NCI-H1092 (cell line): ENCODE measurements at places on chromosomes 2 and 18.

- DNase-seq, result no peak
Measured at GRCh38 chr2:64625299-64626145, 28.2 kb downstream of the SERTAD2 start.

GRCh38 chr2:169729274-169729605, 4.4 kb upstream of the KLHL23 start:
- DNase-seq, result no peak

GRCh38 chr18:72871091-72871490, 3.3 kb upstream of the NETO1 start:
- DNase-seq, result no peak

GRCh38 chr2:120820263-120820952, 84.7 kb downstream of the GLI2 start:
- DNase-seq, result no peak

- no peak for DNase-seq
Measured at GRCh38 chr18:37612524-37613252, 47.1 kb upstream of the CELF4 start.

DNA sequence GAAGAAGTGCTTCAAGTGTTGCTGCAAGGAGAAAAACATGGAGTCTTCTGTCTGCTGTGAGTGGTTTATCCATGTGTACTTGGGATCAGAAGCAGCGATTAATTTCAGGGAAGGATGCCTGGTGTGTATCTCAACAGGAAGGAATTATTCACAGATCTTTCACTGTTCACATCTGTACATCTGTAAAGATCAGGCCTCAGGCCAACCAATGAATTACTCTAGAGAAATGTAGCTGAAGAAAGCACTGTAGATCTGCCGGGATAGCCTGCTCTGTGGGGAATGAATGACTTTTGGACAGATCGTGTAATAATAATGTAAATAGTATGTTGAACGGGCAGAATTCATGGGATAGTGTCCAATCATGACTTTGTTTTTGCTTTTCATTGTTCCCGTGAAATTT, 54.0 kb upstream of the SPP2 start:
- DNase-seq, result no peak

- DNase-seq, result no peak
Measured at GRCh38 chr2:191910518-191910917, 63.6 kb upstream of the CAVIN2 start.

DNA sequence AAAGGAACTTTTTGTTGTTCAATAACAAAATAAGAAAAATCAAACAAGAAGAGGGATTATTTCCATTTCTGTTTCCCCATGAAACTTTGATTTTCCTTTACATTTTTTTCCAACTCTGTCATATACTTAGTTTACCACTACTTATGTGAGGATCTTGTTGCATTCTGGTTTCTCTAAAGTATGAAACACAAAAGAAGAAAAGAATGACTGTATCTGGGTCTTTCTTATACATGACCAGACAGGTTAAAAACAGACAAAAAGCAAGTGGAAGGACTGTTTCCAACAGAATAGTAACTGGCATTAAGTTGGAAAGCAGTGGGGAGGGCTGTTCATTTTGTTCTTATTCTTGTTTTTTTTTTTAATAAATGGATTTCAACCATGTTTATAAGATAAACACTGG, 1207.8 kb upstream of the FAM98A start:
- no peak for DNase-seq

- DNase-seq, result no peak
Measured at GRCh38 chr2:200411831-200412230, 98.0 kb downstream of the KCTD18 start.

DNA sequence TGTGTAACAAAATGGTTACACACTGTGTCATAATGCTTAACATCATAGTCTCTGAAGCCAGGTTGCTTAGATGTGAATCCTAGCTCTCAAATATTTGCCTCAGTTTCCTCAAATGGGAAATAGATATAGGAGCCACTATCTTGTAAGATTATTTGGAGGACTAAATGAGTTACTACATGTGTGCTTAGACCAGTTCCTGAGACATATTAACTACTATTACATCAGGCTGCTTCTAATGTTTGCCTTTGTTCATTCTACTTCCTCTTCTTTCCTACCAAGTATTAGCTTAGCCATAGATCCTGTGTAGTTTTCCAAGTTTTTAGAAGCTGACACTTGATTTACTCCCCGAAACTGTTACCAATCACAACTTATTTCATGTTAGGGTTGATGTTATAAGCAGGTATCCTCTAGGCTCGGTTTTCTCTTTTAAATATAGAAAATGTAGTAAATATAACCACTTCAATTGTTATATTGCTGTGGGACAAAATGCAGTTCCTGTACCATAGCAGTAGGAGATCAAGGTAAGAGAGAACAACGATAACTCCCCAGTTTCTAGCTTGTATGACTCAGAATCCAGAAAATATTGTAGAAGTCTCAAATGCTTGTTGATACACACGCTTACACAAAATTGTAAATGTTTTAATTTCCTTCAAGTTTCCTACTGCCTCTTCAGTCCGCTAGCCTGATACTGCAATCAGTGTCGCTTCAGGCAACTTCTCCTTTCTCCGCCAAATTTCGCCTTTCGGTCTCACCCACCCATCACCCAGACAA, 751 bp upstream of the DNAJC10 start:
- DNase-seq, result no peak

DNA sequence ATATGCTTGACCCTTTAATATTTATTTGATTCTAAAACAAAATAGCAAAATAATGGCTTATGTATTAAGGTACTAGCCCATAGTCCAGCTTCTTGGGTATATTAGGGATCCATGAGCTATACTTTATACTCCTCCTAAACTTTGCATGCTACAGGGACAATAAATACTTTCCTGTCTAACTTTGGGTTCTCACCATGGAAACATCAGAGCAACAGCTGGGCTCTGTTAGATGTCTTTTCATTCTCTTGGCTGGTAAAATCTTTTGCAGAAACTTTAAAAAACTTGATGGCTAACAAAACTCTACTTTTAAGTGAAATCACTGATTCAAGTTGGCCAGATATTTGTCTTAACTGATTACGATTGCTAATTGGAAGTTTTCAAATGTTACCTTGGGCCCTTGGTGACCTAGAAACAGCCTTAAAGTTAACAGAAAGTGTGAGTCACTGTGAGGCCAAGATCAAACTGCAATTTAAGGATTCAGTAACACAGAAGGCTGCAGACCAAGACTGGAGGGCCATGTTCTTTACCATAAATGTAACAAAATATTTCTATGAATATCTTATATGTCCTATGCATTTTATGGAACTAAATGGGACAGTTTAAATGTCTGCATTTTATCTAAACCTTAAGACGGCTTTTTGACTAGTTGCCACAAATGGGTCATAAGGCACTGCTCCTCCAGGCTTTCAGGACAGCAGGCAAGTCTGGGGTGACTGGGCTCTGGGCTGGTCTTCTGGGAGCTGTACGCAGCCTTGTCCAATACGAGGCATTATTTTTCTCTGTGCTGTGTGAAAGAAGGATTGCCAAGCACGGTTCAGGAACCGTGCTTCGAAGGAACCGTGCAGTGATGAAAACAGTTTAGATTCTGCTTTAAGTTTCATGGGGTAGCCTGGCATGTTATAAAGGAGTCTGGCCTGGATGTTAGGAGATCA, 188.5 kb downstream of the TPGS2 start:
- DNase-seq, result no peak

- no peak for DNase-seq
Measured at GRCh38 chr2:85018049-85018447, 47.1 kb downstream of the KCMF1 start.

GRCh38 chr2:18803141-18803939, 214.0 kb upstream of the NT5C1B start:
- no peak for DNase-seq

GRCh38 chr2:75053484-75054112, 95.2 kb downstream of the POLE4 start:
- DNase-seq, result peak; percentile 48

DNA sequence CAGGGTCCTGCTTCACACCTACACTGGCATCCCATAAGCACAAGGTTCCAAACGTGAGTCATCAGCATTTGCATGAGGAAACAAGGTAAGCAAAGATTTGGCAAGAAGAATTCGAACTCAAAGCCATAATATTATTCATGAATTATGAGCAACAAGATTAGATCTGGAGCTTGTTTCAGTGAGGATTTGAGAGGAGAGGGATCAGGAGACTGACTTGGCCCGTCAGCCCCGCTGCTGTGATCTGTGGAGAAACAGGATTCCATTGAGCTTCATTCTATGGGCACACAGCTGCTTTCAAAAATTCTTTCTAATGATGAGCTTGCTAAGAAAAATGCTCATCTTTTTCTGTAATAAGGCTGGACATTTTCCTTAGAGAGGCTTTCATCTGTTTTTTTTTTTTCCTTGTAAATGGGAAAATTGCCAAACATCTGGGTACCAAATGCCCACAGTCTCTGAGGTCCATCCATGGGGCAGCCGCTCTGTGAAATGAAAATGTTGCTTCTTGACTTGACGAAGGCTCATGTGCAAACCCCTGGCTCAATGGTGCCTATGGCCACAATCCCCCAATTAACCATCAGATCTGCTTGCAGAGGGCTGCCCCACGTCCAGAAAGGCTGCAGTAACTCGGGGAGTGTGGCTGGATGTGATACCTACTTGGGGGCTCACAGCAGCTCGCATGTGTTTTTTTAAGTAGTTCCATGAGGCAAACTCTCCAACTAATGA, 179.3 kb downstream of the TMEM18 start:
- no peak for DNase-seq

GRCh38 chr18:74281011-74281979, 10.5 kb downstream of the CYB5A start:
- DNase-seq, result peak; percentile 73

DNA sequence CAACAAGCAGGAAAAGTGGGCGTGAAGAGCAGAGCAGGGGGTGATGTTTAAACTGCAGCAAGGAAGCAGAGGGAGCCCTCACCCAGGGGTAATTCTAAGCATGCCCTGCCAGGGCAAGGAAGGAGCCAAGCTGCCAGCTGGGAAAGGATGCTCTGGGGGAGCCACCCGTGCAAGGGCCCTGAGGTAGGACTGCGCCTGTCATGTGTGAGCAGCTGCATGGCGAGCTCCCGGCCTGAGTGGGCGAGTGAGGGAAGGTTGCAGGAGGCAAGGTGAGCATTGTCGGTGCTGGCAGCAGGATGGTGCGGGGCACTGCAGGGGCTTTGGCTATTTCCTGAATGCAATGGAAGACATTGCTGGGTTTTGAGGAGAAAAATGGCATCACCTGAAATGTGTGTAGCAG, 107.2 kb downstream of the COPS8 start:
- DNase-seq, result no peak
